ENCODE measurements at places on chromosomes 3 and 15.

GRCh38 chr15:44468709-44469385 lies 41.4 kb downstream of the CTDSPL2 start:
- DNase-seq, result peak; percentile 58

DNA sequence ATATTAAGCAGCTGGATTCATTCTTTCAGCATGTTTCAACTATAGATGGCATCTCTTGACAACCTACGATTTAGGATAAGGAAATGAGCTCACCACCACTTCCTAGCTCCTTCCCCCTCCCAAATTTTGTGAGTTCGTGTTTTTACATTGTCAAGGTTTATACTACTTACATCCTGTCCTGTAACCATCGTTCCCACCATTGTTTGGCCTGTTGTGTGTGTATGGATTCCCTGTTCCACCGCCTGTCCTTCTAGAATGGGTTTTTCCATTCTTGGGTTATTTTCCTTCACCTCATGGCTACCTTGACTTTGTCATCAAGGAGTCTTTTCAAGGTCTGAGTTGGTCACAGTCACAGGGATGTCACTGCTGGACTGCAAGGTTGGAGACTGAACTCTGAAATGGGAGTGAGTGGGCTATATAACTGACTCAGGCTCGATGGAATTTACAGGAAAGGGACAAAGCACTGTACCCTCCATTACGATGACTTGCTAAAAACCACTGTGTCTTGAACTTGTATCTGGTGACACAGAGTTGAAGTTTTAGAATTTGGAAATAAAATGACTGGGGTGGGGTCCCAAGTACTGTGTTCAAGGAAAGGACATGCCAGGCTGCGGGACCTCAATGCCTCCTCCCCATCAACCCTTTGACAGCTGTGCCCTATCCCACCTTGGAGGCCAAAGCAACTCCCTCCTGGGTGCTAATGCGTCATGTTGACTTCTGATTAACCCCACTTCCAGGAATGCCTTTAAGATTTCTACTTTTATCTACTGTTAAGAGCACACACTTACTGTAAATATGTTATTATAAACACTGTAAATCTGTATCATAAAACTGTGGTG lies 66.8 kb upstream of the BLM start:
- no peak for DNase-seq

GRCh38 chr15:100016632-100017031 lies 283.4 kb upstream of the LYSMD4 start:
- no peak for DNase-seq

- no peak for DNase-seq
Observed at GRCh38 chr15:94234300-94234699, 2.9 kb downstream of the MCTP2 start.

DNA sequence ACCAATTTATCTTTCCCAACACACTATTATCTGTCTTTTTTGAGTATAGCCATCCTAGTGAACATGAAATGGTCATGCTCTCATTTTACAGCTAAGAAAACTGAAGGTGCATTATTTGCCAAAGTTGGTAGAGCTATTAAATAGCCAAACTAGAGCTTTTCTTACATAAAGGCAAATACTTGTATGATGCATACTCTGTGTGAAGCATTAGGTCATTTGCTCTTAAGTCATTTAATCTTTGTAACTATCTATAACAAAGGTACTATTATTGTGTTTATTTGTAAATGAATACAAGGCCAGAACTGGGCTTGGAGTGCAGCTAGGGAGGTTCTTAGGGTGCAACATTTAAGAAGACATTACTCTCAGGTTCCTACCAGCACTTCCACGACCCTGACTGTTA lies 123.7 kb downstream of the THSD4 start:
- no peak for DNase-seq

- no peak for DNase-seq
Observed at GRCh38 chr15:42387603-42388002, 28.3 kb downstream of the CAPN3 start.

DNA sequence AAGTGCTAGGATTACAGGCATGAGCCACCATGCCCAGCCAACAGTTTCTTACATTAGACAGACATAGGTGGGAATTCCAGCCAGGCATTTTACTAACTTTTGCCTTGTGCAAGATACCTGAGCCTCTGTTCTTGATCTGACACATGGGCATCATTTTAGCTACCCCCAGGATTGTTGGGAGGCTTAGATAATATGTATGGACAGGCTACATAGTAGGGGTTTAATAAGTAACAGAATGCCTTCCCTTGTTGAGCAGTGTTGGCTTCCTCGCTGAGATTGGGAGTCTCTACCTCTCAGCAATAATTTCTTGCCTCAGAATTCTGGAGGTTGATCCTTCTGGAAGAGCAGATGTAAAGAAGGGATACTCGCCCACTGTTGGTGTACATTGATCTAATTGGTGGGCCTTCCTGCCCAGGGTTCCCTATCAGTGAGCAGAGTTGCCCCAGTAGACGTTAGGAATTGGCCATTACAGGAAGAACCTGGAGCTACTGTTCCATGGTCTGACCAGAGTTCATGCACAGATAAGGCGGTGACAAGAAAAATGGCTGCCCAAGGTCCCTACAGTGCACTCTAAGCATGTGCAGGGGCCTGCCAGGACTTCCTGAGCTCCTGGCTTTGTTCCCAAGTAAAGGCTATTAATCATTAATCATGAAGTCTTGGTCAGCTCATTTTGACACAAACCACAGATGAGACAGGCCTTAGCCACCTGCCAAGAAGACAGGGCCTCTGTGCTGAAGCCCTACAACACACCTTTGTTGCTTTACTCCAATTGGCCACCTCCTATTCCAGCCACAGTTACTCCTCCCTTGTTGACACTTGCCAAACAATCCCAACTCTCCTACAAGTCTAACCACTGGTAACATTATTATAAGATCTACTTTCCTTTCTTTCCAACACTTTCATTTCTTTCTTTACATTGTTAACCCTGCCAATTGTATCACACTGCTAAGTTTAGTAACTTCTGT lies 5.0 kb upstream of the IL17RE start:
- peak; percentile 50 for DNase-seq

DNA sequence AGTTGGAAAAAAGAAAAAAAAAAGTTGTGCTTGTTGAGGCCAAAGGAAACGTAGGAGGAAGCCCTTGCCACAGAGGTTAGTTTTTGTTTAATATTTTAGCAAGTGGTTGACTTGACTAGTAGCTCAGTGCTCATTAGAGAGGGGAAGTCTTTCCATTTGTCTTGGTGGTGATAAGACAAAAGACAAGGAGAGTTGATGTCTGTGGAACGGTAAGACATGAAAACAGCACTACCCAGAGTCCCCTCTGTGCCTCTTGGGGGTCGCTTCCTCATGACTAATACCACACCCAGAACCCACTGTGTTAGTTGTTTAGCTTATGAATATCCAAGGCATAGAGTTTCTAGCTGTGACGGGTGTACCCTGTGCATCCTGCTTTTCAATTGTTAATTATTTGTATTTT lies 211.4 kb downstream of the ITPR1 start:
- no peak for DNase-seq

Data from LHCN-M2 (cell line).